ENCODE measurements at places on chromosomes 12 and 14.

DNA sequence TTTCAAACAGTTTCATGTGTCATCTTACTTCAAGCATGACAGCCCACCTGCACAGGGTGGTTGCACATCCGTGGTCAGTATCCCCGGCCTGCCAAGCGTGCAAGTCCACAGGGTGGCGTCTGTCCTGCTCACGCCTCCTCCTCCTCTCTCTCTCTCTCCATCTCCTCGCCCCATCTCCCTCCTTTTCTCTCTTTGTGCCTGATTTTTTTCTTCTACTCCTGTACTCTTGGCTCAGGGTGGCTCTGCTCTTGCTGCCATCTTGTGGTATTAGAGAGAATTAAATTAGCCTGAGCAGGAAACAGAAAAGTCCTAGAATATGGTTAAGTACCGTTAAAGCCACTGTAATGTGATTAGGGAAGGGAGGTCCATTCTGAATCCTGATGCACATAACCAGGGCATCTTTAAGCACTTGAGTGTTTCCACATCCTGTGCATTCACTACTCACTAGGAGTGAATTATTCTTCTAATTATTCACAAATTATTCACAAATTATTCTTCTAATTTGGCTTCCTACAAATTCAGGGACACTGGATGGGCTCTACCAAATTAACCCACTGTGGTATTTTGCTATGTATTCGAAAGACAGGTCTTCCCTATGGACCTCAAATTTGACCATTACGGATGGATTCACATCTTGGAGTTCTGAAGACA, 25.5 kb upstream of the DTX1 start:
- DNase-seq = no peak

DNA sequence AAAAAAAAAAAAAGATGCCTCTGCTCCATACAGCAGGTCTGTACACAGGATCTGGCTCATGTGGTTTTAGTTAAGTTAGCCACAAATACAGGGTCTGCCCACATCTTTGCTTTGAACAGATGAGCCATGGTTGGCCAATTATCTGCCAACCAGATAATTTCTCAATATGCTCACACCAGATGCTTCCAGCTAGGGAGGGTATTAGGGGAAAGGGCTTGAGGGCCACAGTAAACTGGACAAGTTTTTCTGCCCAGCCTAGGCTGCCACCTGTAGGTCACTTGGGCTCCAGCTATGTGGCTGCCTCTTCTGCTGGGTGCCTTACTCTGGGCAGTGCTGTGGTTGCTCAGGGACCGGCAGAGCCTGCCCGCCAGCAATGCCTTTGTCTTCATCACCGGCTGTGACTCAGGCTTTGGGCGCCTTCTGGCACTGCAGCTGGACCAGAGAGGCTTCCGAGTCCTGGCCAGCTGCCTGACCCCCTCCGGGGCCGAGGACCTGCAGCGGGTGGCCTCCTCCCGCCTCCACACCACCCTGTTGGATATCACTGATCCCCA, 776 bp downstream of the RDH5 start:
- DNase-seq = peak; percentile 33

DNA sequence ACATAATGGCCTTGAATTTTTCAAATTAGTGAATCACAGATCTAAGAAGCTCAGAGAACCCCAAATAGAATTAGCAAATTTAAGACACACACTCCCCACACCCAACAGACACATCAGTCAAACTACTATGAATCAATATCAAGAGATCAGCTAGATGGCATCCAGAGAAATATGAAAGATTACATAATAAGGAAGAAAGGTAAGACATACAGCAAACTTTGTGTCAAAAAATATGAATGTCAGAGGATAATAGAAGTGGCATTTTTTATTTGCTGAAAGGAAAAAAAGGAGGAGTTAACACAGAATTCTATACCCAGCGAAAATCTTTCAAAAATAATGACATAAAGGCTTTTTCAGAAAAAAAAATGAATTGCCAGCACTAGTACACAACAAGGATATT, 110.5 kb upstream of the COCH start:
- no peak for DNase-seq

GRCh38 chr14:93133464-93133863, 17.7 kb upstream of the ITPK1 start:
- no peak for DNase-seq

GRCh38 chr14:30751646-30752416, 122.5 kb upstream of the COCH start:
- DNase-seq = no peak

All from tibial nerve (tissue), 4 donors.